ENCODE measurements at places on chromosomes 2 and 18.

GRCh38 chr18:24559526-24559925 lies 99.1 kb downstream of the HRH4 start:
- no peak for DNase-seq

GRCh38 chr2:138275292-138275690 lies 226.3 kb upstream of the SPOPL start:
- DNase-seq: no peak

- no peak for DNase-seq
Measured at GRCh38 chr2:65937379-65938160, 497.4 kb upstream of the MEIS1 start.

DNA sequence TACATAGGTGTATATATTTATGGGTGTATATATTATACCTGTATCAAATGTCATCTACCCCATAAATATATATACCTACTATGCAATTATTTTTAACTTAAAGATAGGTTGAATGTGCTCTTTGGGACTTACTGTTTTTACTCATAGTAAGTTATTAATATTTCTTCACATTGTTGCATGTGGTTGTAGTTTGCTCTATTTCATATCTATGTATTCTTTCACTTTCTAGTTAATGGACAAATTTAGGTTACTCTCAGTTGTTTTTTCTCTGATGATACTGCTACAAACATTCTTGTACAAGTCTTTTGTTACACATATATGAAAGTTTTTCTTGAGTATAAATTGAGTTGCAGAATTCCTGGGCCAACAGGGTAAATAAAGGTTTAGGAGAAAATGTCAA lies 601.8 kb upstream of the ID2 start:
- DNase-seq: no peak

- DNase-seq: no peak
Measured at GRCh38 chr18:59265246-59265973, 7.8 kb downstream of the RAX start.

GRCh38 chr2:237563816-237564215 lies 2.6 kb upstream of the PRLH start:
- DNase-seq: no peak

All from cortex of kidney (tissue), 1 donor.